NCI-H1092 (cell line): ENCODE measurements at places on chromosomes 12 and 14.

DNA sequence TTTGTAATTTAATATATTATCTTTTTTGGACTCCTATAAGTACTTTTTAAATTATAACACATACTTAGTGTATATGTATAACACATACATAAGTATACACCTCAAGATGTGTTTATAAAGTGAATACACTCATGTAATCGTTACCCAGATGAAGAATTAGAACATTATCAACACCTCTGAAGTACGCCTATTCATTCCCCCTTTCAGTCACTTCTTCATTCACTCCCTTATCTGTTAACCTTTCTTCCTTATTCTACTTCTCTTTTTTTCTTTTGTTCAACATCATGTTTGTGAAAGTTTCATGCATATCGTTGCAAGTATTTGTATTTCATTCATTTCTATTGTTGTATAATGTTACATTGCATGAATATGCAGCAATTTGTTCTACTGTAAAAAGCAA, 98.5 kb downstream of the ARID2 start:
- no peak for DNase-seq

- no peak for DNase-seq
These were observed 51.1 kb downstream of the SYNE3 start for GRCh38 chr14:95465358-95465757.

DNA sequence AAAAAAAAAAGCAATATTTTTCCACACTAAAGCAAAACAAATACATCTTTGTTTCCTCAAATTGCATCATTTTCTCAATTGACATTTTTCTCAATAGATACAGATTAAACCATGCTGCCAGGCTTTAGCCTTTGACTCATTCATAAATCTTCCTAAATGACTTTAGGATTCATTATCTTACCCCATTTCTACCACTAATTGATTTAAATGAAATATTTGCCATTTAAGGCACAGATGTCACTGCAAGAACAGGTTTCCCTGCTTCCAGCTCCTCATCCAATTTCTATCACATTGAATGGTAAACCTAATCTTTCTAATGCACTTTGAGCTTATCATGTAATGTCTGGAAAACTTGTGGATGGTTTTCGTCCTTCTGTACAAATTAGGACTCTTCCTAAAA, 298.7 kb downstream of the RPL10L start:
- no peak for DNase-seq

DNA sequence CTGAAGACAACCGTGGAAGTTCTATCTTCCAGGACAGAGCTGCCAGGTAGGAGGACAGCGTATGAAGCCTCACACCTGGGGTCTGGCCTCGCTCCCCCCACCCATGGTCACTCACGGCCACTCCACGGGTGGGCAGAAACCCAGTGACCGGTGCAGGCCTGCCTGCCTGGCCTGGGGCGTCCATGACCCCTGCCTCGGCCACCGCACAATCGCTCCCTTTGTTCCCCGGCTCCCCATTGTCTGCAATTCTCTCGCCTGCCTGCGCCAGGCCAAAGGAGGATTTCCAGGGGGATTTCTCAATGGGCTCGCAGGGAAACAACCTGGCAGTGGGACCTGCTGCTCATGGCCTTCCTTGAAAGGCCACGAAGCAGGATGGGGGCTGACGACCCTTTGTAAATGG, 22.6 kb downstream of the CCDC85C start:
- DNase-seq = no peak

GRCh38 chr12:117046011-117046369, 53.2 kb downstream of the TESC start:
- DNase-seq = no peak

DNA sequence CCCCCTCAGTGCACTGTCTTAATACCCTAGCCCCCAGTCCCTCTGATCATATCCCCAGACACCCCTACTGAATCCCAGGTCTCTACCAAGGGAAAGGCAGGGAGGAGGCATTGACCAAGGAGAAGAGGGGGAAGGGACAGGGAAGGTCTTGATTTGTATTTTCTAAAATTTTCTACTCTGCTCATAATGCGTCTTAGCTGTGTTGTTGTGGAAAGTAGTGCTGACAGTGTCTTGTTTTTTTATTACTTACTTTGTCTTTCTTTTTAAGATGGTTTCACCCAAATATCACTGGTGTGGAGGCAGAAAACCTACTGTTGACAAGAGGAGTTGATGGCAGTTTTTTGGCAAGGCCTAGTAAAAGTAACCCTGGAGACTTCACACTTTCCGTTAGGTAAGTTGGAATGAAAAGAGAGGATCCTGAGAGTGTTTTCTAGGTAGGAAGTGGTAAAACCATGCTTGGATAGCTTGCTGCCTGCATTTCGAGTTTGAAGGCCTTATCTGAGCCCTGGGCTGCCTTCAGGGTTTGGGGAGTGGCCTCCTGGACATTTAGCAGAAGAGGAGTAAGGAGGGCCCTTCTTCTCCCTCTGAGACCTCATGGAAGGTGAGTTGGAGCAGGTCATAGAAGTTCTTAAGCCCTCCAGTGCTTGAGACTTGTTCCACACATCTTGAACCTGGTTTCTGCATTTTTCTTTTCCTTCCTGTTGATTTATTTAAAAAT, 27.4 kb downstream of the PTPN11 start:
- DNase-seq = no peak

- DNase-seq = no peak
These were observed 76.1 kb upstream of the BTG1 start for GRCh38 chr12:92221656-92222315.

- no peak for DNase-seq
These were observed 16.6 kb downstream of the HIP1R start for GRCh38 chr12:122851820-122852219.

DNA sequence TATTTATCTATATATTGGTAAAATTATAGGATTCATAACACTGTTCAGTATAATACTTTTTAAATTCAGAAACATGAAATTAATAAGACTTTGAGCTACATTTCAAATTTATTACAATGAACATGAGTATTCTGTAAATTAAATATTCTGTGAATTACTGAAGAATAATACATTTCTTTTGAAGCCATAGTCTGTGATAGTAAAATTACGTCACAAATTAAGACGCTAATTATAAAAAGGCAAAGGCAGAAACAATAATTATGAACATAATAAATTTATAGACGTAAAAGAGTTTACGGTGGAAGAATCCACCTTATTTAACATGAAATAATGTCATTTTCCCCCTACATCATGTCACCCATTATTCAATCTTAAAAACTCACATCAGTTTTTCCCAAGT, 118.9 kb downstream of the NOVA1 start:
- DNase-seq = no peak

GRCh38 chr12:68510397-68510796, 100.3 kb upstream of the RAP1B start:
- no peak for DNase-seq

- DNase-seq = no peak
These were observed 16.0 kb upstream of the ZNF410 start for GRCh38 chr14:73870525-73871235.

GRCh38 chr12:25550186-25550585, 2.9 kb downstream of the LMNTD1 start:
- DNase-seq = no peak

DNA sequence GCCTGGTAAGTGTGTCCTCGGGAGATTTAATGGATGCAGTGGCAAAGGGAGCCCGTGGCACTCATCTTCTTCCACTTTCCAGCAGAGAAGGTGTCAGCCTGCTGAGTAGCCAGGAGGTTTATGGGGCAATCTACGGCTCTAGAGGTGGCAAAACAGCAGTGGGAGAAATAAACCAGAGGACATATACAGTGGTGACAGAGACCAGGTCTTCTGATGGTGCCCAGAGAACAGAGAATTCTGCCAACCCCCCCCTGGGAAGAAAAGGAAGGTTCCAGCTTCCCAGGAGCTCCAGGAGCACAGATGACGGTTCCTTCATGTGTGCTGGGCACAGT, 43.0 kb downstream of the SMIM41 start:
- no peak for DNase-seq

DNA sequence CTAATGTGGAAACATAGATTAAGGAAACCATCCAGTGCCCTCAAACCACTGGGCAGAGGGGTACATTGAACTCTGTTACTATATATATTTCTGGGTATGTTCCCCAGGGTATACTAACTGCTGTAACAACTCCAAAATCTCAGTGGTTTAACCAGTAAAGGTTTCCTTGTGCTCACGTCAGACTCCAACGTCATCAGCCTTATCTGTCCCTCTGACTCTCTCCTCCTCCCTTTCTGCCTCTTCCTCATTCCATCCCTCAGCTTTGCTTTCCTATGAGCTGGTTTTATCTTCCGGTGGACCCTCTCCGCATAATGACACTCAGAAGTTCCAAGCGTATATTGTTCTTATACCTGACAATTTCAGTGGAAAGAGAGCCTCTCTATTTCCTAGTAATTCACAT, 21.2 kb upstream of the SMCO2 start:
- DNase-seq = no peak

- no peak for DNase-seq
These were observed 117.2 kb downstream of the PLXNC1 start for GRCh38 chr12:94265539-94265938.

GRCh38 chr14:58829594-58829993, 191.8 kb downstream of the DACT1 start:
- DNase-seq = no peak

DNA sequence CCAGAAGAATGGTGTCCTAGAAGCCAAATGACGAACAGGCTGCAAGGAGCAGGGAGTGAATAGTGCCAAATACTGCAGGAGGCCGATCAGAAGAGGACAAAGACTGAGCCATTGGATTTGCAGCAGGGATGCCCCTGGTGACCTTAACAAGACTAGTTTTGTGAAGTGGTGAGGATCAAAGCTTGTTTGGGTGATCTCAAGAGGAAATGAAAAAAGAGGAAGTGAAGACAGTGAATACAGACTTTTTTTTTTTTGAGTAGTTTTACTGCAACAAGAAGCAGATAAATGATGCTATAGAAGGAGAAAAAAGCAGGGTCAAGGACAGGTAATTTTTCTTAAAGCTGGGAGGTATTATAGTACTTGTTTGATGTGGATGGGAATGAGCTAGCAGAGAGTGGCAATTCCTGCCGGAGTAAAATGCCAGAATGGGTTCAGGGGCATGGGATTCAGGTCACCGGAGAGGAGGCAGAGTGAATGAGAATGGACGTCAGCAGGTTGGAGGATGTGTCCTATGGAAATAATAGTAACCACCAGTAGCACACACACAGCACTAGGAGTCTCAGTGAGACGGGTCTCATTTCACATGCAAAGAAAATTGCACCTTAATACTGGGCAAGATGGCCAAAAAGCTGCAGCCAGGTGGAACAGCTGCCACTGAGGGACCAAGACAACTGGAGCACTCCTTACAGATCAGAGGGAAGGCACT, 345.8 kb upstream of the CCDC196 start:
- DNase-seq = no peak

DNA sequence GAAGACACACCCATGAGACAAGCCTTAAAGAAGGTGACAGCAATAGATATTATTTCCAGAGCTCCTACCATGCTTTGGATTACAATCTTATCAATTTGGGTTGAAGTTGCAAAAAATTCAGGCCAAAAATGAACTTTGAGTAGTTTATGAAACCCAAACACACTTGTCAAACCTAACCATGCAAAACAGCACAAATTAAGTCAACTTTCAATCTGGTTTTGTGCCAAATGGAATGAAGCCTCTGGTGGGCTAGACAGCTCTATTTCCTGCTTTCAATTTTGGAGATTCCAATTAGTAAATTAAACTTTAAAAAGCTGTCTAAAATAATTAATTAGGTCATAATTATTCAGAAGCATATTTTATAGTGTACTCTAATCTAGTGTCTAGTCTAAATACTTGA, 203.4 kb downstream of the SYT1 start:
- DNase-seq = no peak

DNA sequence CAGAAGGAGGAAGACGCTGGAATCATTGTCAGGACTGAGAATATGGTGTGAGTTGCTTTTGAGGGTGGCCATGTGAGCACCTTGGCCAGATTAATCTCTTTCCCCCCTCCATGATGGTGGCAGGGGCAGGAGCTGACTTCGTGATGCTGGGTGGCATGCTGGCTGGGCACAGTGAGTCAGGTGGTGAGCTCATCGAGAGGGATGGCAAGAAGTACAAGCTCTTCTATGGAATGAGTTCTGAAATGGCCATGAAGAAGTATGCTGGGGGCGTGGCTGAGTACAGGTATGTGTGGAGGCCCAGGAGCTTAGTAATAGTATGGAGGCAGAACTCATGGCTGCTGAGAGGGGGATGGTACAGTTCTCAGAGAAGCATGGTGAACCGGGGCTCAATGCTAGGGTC, 4.3 kb downstream of the TINF2 start:
- no peak for DNase-seq
